Natural killer cell treated with Interleukin-12 subunit alpha and Interleukin-12 subunit beta and Interleukin-15 and Interleukin-18, amount 100 ng/mL, for 72 hours (primary cell): ENCODE measurements at places on chromosomes 12 and 14. TPM values are rescaled to one million over a fixed set of nuclear protein-coding genes. Genes with fewer than 3 reads are reported as not detected.
A peak's percentile ranks its signal among the peaks of the same experiment; 100 is the strongest.

GRCh38 chr12:48681710-48682532, at the start of gene KANSL2:
TSS of gene KANSL2 (minus strand) at chr12:48682238. CDS start at chr12:48681632, 606 bp downstream.
- DNase-seq, result peak; percentile 98

- DNase-seq, result no peak
These were observed 251.5 kb downstream of the DAD1 start for GRCh38 chr14:22337521-22337920.

GRCh38 chr14:67644428-67644827, 24.7 kb downstream of the ARG2 start:
- no peak for DNase-seq

DNA sequence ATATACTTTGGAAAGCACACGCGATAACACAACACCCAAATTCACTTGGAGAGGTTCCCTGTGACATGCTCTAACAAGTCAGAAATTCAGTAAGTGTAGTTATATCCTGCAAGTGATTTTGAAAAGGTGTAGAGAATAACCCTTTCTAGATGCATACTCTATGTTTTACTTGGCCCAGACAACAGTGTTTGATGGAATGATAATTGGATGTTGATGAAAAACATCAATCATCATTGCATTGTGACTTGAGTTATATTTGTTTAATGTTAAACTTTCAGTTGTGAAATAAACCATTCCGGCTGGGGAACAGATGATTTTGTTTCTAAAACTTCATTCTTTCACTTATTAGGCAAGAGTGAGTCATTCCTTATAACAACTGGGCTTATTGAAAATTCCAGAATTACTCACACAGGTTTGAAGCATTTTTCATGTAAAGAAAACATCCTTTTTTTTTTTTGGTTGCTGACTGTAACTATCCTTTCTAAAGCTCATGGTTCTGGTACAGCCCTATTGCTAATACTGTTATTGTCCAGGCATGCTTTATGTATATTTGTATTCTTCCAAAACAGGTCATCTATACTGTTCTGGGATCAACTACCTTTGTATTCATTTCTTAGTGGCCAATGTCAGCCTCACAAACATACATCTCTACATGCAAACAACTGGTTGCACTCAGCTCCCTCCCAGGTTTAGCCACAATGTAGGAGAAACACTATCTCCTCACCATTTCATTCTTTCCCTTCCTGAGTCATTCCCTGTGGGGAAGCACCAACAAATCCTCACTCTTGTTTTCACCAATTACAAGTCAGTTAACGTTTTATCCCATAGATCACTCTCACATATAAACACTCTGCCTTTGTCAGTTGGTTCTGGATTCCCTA, 121.2 kb upstream of the LRIG3 start:
- DNase-seq, result no peak

DNA sequence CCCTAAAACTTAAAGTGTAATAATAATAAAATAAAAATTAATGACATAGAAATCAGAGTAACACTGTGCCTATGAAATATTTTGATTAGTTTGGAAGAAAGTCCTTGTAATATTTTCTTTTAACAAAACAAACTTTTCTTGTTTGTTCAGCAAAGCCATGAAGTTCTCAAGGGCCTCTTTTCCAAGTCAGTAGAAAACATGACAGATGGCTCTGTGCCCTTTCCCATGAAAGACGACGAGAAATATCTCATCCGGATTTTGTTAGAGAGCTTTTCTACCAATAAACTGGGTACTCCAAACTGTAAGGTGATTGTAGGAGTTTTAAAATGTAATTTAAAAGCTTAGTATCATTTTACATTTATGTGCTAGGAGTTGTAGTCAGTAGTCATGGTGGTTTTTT, 54.5 kb upstream of the ASPG start:
- no peak for DNase-seq

- DNase-seq, result no peak
These were observed 908 bp upstream of the CDKL1 start for GRCh38 chr14:50397390-50398188.

The HOXC13 gene
- total RNA-seq, result not detected

DNA sequence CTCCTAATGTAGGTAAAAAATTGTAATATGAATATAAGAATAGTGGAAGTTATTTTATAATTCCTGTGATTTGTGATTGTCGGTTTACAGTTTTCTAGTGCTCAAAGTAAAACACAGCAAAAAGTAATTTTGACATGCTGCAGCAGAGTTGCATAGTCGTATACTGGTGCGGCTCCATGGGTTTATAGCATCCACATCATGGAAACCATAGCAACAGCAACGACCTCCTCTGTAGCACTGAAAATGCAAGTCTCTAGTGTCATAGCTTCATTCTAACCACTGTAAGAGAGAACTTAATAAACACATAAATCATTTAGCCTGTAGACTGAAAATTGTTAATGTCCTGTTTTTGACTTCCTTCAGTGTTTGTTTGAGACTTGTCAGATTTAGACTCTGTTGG, 574.3 kb downstream of the KCNH5 start:
- no peak for DNase-seq

The SIX1 gene
- total RNA-seq, result not detected

DNA sequence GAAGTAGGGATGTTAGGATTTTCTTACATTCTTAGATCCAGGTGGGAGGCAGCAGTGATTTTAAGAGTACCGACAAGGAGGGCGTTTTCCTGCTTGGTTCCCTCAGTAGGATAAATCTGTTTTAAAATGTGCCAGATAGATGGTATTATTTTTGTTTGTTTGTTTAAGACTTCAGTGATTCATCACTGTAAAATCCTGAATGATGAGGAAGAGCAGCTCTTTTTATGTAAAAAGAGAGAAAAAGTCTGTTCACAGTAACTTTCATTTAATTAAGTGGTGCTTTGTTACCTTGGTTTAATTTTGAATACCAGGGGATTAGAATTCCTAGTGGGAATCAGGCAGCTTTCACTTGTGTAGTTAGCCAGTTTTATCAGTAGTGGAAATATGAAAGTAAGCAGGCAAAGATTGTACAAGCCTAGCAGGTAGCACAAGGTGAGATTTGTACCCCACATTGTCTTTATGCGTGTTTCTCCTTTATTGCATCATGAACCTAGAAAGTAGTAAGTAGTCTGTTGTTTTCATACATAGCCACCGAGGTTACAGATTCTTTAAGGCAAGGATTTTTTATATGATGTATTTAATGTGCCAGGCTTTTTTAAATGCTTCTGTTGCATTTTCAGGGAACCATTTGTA, 349.6 kb downstream of the CCDC91 start:
- DNase-seq, result no peak

The DPPA3 gene
- not detected for total RNA-seq

The ADSS1 gene
- 0.50 TPM for total RNA-seq

The IL26 gene
- total RNA-seq, result 19.1 TPM

- no peak for DNase-seq
These were observed 300.2 kb upstream of the PRKD1 start for GRCh38 chr14:30227876-30228275.

The TMEM132C gene
- not detected for total RNA-seq

The CATSPERB gene
- total RNA-seq, result 0.70 TPM

DNA sequence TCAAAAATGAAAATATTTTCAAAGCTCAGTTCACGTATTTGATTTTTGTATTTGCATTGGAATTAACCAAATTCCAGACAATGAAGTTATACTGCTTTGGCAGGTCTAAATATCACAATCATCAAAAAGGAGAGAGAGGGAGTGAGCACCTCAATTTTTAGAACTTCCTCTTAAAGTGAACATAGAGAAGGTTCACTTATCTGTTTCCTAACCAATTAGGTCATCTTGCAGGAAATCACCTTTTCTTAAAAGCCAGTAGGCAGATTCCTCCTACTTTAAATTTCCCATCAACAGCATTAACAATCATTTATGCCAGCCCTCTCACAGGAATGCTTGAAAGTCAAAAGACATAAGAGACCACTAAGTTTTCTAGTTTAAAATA, 388.7 kb downstream of the ZFP36L1 start:
- DNase-seq, result no peak

The PMEL gene
- not detected for total RNA-seq

DNA sequence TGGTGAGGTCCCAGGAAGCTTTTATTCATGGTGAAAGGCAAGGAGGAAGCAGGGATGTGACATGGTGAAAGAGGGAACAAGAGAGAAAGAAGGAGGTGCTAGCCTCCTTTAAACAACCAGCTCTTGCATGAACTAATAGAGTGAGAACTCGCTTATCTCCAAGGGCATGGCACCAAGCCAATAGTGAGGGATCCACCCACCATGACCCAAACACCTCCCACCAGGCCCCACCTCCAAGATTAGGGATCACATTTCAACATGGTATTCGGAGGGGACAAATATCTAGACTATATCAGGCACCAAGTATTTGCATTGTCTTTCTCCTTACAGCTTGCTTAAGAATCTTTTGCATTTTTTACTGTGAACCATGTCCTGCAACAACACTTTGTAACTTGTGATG, 91.9 kb upstream of the DHRS4 start:
- no peak for DNase-seq

GRCh38 chr14:79840103-79840502, 371.2 kb downstream of the DIO2 start:
- DNase-seq, result no peak

- DNase-seq, result no peak
These were observed 299.1 kb upstream of the AMIGO2 start for GRCh38 chr12:47378907-47379306.

- no peak for DNase-seq
These were observed 228.3 kb downstream of the SEC23A start for GRCh38 chr14:38874721-38875120.

DNA sequence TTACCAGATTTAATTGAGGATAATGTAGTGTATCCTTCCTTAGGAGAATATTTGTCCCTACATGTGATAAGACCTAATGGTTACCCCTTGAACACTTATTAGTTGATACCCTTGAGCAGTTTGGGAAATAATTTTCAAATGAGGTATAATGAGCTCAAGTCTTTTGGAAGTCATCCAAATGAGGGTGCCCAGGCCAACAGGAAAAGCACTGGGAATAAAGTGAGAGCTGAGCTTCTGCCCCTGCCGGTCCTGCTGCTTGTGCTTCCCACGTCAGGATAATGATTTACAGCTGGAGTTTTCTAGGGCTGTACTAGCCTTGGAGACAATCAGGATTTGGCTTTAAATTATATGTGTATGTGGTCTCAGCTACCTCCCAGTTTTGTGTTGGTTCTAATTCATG, 178.8 kb upstream of the FRMD6 start:
- no peak for DNase-seq

The MDM1 gene
- 34.1 TPM for total RNA-seq

The NOVA1 gene
- total RNA-seq, result not detected

- no peak for DNase-seq
These were observed 3.7 kb upstream of the SLC35F4 start for GRCh38 chr14:57869617-57870016.

- DNase-seq, result no peak
These were observed 64.0 kb downstream of the MON2 start for GRCh38 chr12:62530596-62530995.

The NR4A1 gene
- total RNA-seq, result 3.0 TPM

The OLR1 gene
- not detected for total RNA-seq

DNA sequence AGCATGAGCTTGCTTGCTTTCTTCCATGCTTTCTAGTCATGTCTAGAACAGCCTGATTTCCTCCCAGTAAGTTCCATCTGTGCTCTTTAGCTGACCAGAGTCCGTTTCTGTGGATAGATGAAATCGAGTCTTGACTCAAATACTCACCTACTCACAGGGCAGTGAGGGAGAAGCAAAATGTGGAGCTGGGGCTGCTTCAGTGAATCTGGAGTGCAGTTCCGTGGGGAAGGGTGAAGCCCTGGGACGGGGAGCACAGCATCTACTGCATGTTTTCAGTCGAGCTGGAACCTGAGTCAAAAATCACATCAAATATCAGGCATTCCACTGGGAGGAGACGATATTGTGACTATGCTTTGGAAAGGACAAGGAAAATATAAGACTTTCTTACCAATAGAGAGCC, 70.3 kb upstream of the PRMT8 start:
- DNase-seq, result no peak

GRCh38 chr12:41443690-41444089, 255.6 kb downstream of the PDZRN4 start:
- no peak for DNase-seq

DNA sequence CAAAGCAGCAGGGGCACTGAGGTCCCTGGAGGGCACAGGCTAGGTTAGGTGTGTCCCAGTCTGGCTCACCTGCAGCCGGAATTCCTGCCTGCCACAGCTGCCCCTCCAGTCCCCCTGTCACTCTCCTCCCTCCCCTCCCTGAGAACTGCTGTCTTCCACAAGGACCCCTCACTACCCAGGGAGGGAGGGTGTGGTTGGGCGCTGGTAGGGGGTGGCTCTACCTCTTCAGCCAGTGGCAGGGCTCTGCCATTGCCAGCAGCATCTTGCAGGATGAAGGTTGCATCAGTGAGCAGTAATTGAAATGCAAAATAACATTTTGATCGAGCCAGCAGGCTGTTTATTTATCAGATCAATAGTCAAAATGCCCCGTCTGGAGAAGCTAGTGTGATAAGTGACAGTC, 45.7 kb downstream of the ESRRB start:
- no peak for DNase-seq

The BATF gene
- total RNA-seq, result 220 TPM

- no peak for DNase-seq
These were observed 135.0 kb upstream of the TMEM132C start for GRCh38 chr12:128131955-128132354.

- no peak for DNase-seq
These were observed 7.0 kb upstream of the RABGGTA start for GRCh38 chr14:24278424-24278823.

The SLCO1C1 gene
- not detected for total RNA-seq

The CLEC1A gene
- not detected for total RNA-seq

GRCh38 chr14:100296106-100296651, 10.1 kb downstream of the SLC25A29 start:
- no peak for DNase-seq

- no peak for DNase-seq
These were observed 2.9 kb downstream of the RFX4 start for GRCh38 chr12:106585521-106586277.

GRCh38 chr12:2333491-2334195, 280.9 kb downstream of the CACNA1C start:
- DNase-seq, result no peak

DNA sequence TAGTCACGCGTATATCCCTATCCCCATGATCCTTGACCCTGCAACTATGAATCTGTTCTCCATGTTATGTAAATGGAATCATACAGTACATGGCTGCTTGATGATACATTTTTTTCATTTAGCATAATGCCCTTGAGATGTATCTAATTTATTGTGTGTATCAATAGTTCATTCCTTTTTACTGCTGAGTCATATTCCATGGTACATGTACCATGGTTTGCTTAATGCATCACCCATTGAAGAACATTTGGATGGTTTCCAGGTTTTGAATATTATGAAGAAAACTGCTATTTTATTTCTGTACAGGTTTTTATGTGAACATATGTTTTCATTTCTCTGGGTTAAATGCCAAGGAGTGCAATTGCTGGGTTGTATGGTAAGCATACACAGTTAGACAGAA, 4.0 kb upstream of the RNASE10 start:
- no peak for DNase-seq

The FOXG1 gene
- total RNA-seq, result not detected

DNA sequence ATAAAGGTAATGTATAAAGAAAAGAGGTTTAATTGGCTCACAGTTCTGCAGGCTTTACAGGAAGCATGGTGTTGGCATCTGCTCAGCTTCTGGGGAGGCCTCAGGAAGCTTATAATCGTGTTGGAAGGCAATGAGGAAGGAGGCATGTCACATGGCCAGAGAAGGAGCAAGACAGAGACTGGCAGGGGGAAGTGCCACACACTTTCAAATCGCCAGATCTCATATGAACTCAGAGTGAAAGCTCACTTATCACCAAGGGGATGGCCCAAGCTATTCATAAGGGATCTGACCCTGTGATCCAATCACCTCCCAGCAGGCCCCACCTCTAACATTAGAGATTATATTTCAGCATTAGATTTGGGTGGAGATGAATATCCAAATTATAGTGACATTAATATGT, 26.3 kb downstream of the LDHB start:
- no peak for DNase-seq

GRCh38 chr14:63510538-63510937, 32.6 kb downstream of the PPP2R5E start:
- DNase-seq, result no peak

The FBXL14 gene
- 26.2 TPM for total RNA-seq
